Activated T-cell treated with anti-CD3 and anti-CD28 coated beads, Interleukin-2, amount 50 U/mL, for 72 hours (primary cell): ENCODE measurements at places on chromosomes 5 and 9. TPM values are rescaled to one million over a fixed set of nuclear protein-coding genes. Genes with fewer than 3 reads are reported as not detected.

DNA sequence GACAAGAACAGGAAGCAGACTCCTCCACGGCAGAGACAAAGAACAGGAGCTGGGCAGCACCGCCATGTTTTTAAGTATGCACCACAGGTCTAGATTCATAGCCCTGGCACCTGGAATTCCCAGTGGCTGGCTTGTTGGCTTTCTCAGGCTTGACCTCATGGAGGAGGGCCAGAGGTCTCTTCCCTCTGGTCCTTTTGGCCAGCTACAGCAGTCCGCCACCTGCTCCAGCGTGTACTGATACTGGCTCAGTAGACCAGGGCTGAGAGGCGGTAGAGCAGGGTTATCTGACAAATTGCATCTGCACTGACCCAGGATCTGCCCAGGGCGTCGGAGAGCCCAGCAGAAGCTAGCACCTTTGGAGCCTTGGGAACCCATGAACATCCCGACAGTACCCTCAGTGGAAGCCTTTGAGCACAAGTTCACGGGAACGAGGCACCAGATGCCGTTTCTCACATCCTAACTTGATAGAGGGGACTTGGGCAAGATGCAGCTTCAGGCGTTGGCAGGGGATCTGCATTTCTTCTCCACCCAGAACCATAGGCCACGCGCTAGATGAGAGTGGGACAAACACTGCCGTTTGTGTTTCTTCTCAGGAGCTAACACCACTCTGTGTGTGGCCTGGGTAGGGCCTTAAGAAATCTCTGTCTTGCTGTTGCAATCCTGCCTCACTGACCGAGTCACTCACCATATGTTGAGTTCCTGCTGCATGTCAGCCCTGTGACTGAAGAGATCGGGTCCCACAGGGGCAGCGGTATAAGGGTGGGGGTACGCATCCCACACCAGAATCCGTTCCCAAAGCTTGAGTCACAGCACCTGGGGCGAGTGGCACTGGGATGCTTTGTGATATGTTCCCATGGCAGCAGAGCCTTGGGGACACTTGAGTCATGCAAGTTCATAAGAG lies 90.3 kb upstream of the OTULINL start:
- DNase-seq: no peak

DNA sequence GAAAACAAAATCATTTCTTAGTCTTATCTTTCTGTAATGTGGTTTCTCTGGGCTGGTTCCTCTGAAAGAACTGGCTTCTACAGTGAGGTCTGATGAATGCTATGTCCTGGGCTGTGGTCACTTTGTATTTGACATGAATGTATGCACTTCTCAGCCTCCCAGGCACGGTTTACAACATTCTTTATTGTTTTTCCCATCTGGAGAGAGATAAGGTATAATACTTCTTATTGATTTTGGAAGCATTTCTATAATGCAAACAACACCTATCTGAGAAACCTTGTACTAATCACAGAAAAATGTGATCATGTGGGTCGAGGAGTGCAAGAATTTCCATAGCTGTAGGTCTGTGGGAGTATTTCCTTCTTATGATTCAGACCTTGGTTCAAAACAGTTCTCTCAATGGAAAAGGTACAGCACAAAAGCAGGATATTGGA lies 46.9 kb downstream of the ACTBL2 start:
- DNase-seq: no peak

The TLN1 gene
- total RNA-seq: 235 TPM

GRCh38 chr5:167794121-167794520 lies 497.3 kb upstream of the WWC1 start:
- DNase-seq: no peak

The PRSS3 gene
- total RNA-seq: not detected

GRCh38 chr5:142342128-142342981 lies 17.5 kb upstream of the SPRY4 start:
- no peak for DNase-seq

GRCh38 chr9:7375013-7375511 lies 424.5 kb downstream of the DMAC1 start:
- no peak for DNase-seq

The ACTBL2 gene
- total RNA-seq: not detected

The CNTNAP3 gene
- not detected for total RNA-seq

DNA sequence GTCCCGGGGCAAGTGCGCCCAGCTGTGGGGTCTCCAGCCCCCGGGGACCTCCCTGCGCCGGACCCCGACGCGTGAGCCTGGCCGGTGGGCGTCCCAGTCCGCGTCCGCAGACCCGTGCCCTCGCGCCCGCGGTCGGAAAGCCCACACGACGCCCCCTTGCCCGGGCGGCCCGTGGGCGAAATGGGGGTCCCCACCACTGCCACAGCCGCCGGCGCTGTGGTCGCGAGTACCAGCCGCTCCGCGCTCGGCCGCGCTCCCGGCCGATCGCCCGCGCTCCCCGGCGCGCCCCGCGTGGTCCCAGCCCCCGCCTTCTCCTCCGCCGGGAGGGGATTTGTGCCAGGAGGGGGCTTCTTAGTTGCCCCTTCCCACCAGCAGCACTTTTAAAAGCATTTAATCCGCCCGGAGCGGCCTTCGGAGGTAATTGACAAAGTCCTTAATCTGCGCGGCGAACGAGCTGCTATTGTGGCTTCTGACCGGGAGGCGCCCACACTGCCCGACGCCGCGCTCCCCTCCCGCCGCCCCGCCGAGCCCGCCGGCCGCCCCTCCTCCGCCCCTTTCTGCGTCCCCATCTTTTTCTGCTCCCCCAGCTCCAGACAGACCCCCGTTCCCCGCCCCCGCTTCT lies 469 bp upstream of the FIBCD1 start:
- DNase-seq: peak; percentile 12

- DNase-seq: no peak
These were observed 13.2 kb downstream of the PTGS1 start for GRCh38 chr9:122383992-122384461.

- no peak for DNase-seq
These were observed 18.4 kb upstream of the RARS1 start for GRCh38 chr5:168467755-168468330.

The ADAMTS12 gene
- total RNA-seq: 0.05 TPM

The ENTREP1 gene
- not detected for total RNA-seq

DNA sequence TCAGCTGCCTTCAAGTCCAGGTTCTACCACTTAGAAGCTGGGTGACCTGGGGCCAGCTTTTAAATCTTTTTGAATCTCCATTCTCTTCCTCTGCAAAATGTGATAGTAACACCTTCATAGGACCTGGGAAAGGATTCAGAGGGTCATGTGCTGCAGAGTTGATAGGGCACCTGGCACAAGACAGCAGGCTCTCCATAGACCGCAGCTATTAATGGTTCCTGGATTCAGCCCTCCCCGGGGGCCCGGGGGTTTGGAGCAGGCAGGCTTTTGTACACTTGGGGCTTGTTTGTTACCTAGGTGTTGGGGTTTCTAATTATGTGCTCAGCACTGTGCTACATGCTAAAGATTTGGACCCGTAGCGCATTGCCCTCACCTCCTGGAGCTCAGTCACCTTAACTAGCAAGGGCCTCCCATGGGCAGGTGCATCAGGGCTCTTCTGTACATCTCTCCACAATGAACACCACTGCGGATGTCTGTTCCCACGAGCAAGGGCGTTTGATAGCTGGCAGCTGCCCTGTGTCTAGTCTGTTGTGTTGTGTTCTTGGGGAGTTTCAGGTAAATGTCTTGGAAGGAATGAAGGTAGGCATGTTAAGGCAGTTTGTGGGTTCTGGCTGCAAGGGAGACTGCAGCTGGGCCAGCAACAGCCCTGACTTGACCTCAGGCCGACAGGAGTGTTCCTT lies 12.1 kb downstream of the PRRC2B start:
- no peak for DNase-seq

- DNase-seq: no peak
These were observed 261.8 kb upstream of the IRX1 start for GRCh38 chr5:3333836-3334235.

The GABRA1 gene
- not detected for total RNA-seq

GRCh38 chr5:113612060-113612496 lies 98.6 kb downstream of the YTHDC2 start:
- no peak for DNase-seq

The SVEP1 gene
- not detected for total RNA-seq

DNA sequence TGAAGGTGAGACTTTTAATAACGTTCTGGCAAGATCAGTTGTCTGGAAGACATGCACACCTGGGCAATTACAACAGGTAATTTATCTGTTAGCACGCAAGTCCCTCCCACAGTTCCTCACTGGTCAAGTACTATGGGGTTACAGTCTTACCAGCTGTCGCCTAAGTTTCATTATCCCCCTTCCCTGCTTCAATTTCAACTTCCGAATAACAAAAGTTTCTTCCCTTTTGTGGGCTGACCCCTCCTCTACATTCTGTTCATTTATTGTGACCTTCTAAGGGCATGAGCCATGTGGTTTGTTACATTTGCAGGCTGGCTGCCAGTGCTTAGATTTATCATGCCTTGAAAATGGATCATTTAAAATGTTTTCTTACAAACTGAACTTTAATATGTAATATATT lies 16.5 kb downstream of the GAPT start:
- DNase-seq: no peak

The CYSRT1 gene
- total RNA-seq: 2.0 TPM

The NTRK2 gene
- 0.41 TPM for total RNA-seq

DNA sequence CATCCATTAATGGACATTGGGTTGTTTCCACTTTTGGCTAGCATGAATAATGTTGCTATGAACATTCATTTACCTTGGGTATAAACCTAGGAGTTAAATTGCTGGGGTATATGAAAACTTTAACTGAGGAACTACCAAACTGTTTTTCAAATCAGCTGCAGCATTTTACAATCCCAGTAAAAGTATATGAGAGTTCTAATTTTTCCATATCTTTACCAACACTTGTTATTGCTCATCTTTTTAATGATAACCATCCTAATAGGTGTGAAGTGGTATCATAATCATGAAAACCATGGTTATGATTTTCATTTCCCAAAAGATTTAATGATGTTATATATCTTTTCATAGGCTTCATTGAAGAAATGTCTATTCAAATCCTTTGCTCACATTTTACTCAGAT lies 15.5 kb upstream of the FBXO38 start:
- no peak for DNase-seq

- DNase-seq: no peak
These were observed 112.8 kb downstream of the CMYA5 start for GRCh38 chr5:79802406-79802805.

DNA sequence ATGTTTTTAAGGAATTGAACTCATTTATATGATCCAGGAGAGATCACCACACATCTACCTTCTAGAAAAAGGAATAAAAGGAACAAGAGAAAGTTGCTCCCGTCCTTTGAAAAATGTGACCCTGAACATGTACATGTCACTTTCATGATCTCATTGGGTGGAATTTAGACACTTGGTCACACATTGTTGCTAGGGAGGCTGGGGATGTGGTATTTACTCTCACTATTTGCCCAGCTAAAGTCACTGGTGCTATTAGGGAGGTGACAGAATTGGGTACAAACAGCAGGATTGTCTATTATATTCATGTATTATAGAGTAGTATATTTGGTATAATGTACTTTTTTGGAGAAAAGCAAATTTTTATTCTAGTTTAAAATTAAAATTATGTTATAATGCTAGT lies 2.1 kb upstream of the CDH10 start:
- DNase-seq: no peak

DNA sequence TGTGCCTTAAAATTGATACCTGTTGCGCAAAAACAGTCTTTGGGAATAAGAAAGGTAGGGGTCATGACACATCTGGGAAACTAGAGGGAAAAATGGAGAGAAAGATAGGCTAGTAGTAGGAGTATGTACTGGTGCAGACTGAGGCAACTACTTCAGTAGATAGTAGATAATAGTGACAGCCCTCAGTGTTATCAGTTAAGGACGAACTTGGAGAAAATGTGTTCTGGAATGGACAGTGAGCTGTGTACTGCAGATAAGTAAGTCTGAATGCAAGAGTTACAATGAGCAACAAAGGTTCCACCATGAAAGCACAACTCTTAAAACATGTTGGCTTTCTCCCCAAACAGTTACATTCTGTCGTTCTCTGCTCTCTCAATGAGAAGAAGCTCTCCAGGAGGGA lies 6.5 kb upstream of the INSL6 start:
- no peak for DNase-seq

The ST8SIA4 gene
- 47.1 TPM for total RNA-seq
